ENCODE measurements at places on chromosomes 11 and 22.

- DNase-seq, result peak; percentile 83
Measured at GRCh38 chr11:45538363-45538762, 127.1 kb downstream of the CHST1 start.

DNA sequence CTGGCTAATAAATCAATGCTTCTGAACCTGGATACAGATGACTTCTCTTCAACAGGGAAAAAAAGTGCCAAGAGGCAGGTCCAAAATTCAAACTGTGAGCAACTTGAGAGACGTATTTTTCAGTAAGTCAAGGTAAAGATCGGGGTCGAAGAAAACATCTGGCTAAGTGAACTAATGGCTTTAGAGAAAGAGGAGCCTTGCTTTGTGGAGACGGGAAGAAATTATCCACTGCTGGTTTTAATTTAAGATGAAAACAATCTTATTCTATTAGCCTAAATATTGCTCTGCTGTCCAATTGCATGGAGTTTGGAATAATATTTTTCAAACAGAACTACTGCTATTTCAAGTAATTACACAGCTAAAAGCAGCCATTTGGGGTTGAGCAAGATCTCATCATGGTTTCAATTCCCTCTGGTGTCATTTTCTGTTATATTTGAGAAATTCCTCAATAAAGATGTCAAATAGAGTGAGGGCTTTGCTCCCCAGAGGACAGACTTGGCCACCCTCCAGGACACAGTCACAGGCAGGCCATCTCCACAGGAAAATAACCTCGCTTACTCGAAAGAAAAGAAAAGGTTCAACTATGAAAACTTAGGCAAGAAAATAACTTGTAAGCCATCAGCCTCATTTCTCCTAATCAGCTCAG, 29.8 kb downstream of the SCUBE1 start:
- no peak for DNase-seq

GRCh38 chr22:18088825-18089568, 11.2 kb downstream of the PEX26 start:
- no peak for DNase-seq

DNA sequence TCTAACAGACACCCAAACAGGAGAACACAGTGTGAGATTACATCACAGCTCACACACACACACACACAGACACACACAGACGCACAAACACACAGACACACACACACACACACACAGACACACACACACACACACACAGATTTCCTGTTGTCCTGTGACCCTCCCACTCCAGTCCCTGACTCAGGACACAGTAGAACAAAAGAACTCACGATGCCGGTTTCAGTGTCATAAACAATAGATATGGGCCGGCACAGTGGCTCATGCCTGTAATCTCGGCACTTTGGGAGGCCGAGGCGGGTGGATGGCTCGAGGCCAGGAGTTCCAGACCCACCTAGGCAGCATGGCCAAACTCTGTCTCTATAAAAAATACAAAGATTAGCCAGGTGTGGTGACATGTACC, 13.8 kb upstream of the KAT5 start:
- no peak for DNase-seq

- DNase-seq, result no peak
Measured at GRCh38 chr22:19111140-19111539, 11.1 kb downstream of the DGCR2 start.

GRCh38 chr22:19291218-19291579, 320 bp downstream of the CLTCL1 start:
- no peak for DNase-seq

GRCh38 chr11:1484695-1485503, 1.7 kb downstream of the MOB2 start:
- no peak for DNase-seq

DNA sequence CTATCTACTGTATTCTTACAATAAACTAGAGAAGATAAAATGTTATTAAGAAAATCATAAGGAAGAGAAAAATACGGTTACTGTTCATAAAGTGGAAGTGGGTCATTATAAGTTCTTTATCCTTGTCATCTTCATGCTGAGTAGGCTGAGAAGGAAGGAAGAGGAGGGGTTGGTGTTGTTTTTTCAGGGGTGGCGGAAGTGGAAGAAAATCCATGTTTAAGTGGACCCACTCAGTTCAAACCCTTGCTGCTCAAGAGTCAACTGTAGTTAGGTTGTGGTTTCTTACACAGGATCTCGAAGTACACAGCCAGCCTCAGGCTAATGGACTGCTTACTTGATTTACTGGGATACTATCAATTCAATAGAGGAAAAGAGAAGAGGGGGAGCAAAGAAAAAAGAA, 63.1 kb downstream of the PIWIL4 start:
- no peak for DNase-seq

Data from NCI-H446 treated with DMSO at 0.1 percent for 48 hours (cell line).